Fibroblast of lung (primary cell): ENCODE measurements at places on chromosomes 2 and 18. TPM values are rescaled to one million over a fixed set of nuclear protein-coding genes. Genes with fewer than 3 reads are reported as not detected.

DNA sequence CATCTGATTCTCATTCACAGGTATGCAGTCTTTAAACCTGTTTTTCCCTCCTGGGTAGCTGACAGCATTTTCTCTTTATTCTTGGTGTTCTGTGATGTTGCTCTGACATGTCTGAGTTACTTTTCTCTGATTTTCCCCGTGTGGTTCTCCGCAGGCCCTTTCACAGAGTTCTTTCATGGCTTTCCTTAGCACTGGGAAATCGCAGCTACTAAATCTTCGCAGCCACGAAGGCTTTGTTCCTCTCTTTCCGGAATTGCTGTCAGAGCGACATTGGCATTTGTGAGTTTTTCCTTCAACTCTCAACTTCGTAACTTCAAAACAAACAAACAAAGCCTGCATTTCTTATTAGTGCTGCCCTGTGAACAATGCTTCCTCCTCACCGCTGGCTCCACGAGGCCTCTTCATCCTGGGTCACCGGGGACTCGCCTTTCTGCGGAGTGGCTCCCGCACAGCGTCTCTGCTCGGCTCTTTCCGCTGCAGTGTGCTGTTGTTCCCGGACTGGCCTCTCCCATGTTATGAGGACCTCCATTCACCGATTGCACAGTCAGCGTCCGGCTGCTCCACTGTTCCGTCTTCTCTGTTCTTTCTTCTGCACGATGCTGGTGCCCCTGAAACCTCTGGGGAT, 16.1 kb downstream of the COLEC11 start:
- DNase-seq: no peak

DNA sequence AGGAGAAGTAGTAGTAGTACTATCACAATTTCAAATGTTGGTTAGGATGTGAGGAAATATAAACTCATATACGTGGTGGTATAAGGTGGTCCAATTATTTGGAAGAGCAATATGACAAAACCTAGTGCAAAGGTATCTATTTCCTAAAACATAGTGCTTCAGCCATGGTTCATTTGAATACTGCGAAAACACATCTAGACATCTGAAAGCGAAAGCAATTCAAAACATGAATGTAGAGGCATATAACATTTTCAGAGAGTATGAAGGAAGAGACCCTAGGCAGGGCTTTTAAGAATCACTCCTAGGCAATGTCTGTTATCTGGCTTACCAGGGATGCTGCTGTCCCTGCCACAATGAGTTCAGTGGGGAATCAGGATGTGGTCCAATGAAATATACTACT, 1085.8 kb downstream of the TDRD15 start:
- no peak for DNase-seq

DNA sequence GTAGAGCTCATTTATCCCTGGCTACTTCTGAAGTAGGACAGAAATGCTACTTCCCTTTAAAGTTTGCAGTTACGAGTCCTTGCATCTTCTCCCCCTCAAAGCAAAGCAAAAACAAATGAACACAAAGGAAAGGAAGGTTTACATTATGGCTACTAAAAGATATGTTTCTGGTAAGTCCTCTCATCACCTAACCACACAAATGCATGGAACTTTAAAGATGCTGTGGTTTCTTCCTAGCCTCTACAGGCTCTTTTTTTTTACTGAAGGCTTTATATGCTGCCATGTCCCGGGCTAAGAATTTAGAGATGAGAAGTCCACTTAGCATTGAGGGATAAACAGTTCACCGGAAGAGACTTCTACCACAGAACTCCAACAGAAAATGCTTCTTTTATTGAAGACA, 291.2 kb downstream of the SS18 start:
- peak; percentile 63 for DNase-seq

DNA sequence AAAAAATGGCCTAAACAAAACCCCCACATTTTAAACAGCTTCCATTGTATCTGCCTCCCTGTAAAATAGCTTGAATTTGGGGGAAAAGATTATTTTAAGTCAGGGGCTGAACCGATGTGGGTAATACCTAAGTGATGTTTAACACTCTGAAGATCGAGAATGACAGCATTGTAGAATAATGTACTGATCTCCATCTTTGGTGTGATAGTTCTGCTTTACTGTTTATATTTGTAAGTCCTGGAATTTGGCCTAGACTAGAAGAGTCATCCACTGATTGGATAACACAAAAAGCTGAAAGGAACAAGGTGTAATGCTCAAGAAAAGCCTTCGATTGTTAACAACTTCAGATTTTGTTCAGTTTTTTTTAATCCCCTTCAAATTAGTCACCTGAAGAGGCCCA, 53.8 kb upstream of the CCDC68 start:
- no peak for DNase-seq

The TSPYL6 gene
- not detected in 2 replicates for total RNA-seq

- peak; percentile 58 for DNase-seq
Measured at GRCh38 chr2:84865181-84865783, 15.6 kb downstream of the TRABD2A start.

DNA sequence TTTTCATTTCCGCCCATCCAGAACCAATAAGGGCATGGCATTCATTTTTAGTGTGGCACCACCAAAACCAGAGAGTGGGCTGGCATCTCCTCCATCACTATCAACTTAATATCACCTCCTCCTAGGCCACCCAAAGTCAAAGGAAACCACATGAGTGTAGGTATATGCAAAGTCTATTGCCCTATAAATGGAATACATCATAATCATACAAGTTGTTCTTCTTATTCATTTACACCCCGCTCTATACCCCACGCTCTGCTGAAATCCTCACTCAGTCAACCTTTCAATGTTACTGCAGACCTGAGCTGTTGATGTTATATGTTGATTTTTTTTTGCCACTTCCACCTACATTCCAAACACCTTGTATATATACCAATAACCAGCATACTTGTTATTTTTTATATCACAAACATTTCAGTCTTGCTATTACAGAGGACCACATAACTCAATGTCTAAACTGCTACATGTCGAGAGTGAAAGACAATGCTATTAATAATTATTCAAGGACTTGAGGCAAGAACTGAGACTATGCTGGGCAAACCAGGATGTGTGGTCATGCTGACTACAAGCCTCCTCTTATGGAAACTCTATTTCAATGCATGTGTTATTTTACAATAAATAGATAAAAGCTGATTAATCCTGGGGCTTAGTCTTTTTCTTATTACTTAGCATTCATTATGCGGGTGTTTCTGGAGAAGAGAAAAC, 466.5 kb upstream of the ID2 start:
- DNase-seq: no peak
